ENCODE measurements at places on chromosomes 12 and 14.

DNA sequence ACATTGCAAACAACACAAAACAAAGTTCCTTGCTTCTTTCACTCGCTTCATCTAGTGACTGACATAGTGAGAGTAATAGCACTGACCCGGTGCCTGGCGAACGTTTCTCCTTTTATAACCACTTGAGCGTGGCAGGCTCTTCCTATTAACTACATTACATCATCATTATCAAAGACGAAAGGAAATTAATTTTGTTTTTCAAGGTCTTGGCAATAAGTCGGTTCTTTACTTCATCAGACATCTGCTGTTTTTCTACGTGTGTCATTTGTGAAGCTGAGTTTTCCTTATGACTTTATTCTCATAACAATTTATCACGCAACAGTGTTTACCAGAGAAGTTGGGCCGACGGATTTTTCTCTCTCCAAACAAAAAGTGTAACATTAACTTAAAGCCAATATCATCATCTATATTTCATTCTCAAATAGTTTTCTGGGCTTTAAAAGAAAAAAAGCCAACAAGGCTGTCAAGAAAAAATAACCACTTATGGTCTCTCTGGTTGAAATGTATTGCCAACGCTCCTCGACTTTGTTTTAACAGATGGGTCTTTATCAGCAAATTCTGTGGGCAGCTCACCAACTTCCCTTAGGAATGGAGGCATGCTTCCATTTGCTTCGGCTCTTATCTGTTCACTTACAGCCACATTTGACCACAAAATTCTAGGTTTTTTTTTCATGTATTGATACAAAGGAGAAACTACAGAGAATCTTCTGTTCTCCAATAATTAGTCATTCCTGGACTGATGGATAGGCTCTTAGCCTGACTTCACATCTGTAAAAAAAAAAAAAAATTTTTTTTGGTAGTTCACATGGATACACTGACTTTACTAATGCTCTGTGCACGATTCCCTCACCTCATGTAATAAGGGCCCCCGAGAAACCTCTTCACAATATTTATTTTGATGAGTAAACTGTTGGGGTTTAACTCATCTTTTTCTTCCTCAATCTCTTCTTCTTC lies 97.1 kb upstream of the CDKN3 start:
- no peak for DNase-seq

DNA sequence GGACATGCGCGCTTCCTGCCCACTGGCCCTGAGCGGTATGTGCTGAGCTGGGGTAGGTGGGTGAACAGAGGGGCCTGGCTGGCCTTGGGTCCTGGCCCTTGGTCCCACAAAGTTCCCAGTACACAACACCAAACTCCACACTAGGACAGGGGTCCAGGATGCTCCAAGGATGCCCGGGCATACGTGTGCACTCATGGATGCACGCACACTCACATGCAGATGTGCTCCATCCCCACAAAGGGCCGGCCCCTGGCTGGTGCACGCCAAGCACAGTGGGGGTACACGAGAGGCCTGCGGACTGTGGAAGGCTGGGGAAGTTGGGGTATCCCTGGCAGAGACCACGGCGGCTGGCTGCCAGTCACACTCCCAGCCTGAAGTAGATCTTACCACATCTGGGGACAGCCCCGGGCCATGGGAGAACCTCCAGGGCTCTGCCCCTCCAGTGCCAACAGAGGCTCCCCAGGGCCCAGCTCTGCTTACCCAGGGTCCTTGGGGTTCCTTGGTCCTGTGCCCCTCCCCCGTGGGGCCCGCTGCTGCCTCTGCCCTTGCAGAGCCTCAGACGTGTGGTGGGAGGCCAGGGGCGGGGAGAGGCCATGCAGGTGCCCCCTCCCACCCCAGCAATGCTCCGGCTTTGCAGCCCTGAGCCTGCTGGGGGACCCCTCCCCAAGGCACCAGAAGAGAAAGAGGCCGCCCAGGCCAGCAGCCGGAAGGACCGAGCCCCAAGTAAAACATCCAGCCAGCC lies 24.0 kb upstream of the NUDT14 start:
- no peak for DNase-seq

- DNase-seq, result no peak
Measured at GRCh38 chr14:61537563-61538463, 157.5 kb upstream of the HIF1A start.

DNA sequence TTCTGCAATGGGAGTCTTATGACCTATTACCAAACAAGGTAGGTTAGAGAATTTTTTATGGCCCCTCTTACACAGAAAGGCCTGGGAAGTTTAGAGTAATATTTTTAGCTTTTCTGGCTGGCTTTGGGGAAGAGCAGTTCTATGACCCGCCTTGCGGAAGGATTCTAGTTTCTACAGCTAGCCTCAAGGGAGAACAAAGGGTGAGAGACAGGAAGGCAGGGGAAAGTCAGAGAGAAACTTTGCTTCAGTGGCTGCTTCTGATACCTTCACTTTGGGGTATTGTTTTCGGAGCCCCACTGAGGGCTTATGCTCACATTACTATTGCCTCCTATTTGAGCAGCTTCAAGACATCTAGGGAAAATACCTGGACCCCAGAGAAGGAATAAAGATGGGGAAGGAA lies 80.7 kb upstream of the NUDT4 start:
- DNase-seq, result no peak

GRCh38 chr12:30962047-30962446 lies 35.5 kb downstream of the TSPAN11 start:
- no peak for DNase-seq

All from activated CD4-positive, CD25-positive, alpha-beta regulatory T cell treated with anti-CD3 and anti-CD28 coated beads, Interleukin-2, amount 50 U/mL, for 16 hours (primary cell).